ENCODE measurements at places on chromosomes 5 and 9. TPM values are rescaled to one million over a fixed set of nuclear protein-coding genes. Genes with fewer than 3 reads are reported as not detected.
A peak's percentile ranks its signal among the peaks of the same experiment; 100 is the strongest.

DNA sequence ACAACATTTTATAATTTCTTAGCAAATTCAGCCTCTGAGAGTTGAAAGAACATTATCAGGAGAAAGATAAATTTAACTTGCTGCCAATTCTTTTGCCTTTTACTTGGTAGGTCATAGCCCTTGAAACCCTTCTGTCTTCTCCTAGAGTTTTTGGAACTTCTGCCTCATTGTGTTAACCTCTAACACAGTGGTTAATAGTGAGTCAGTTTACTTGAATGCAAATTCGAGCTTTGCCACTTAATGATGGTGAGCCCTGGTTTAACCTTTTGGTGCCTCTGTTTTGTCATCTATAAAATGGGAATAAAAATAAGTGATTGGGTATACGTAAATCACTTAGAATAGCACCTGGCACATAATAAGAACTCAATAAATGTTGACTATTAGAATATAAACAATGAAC, 1.8 kb upstream of the INIP start:
- no peak for DNase-seq

GRCh38 chr5:149999866-150000255, 593 bp downstream of the TIGD6 start:
- no peak for DNase-seq

SGCD gene
- not detected for total RNA-seq

DNA sequence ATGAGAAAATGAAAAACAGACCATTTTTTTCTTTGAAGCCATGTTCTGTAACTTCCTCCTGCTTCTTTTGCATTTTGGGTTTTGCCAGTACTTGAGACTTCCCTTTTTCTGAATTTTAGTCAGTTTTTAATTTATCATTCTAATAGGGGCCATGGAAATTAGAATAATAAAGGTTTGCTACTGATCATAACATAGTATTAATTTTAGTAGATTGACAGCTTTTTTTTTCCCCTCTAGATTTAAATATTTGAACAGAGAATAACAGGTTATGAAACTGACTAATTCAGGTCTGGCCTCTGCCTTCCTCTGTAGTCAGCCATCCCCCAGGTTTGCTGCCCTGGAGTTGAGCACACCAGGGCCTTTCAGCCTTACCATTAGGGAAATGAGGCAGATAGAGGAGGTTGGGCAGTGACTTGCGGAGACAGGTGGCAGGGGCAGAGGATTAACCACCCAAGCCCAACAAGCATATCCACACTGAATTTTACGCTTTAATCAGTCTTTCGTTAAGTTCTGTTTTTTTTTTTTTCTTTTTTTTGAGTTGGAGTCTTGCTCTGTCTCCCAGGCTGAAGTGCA, 80.1 kb upstream of the TNFAIP8 start:
- DNase-seq, result no peak

GRCh38 chr5:945691-946551, 53.2 kb downstream of the TRIP13 start:
- DNase-seq, result no peak

GRCh38 chr9:114898741-114899140, 31.6 kb downstream of the TNFSF8 start:
- peak; percentile 67 for DNase-seq

DNA sequence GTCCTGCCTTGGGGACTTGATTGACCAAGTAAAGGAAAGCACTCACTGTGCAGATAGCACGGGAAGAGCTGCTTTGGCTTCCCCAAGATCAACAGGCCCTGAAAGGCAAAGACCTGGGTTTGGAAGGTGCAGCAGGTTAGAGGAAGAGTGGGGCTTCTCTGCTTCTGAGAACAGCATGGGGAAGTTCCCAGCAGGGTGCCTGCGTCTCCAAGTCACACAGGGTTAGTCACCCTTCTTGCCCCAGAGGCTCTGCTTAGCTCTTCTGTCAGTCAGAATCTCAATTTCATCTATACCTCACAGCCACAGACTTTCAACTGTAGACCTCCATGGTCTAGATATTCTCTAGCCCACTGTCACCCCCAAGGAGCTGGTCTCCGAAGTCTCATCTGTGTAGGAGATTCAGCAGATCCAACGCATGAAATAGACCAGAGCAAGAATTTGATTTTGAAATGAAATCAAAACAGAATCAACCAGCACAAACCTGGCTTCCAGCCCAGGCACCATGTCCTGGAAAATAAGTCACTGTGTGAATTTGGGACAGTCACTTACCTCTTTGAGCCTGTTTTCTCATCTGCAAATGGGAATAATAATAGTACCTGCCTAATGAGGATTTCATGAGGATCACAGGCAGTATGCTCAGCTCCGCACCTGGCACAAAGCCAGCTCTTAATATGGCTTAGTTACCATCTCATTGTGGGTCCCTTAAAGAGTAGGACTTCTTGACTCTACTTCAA, 64.0 kb downstream of the SFXN1 start:
- DNase-seq, result no peak

ZNF883 gene
- not detected for total RNA-seq

SLC36A3 gene
- not detected for total RNA-seq

- no peak for DNase-seq
Measured at GRCh38 chr9:13569602-13570067, 290.1 kb upstream of the MPDZ start.

GRCh38 chr9:100011062-100011681, 87.6 kb downstream of the ERP44 start:
- peak; percentile 10 for DNase-seq

DNA sequence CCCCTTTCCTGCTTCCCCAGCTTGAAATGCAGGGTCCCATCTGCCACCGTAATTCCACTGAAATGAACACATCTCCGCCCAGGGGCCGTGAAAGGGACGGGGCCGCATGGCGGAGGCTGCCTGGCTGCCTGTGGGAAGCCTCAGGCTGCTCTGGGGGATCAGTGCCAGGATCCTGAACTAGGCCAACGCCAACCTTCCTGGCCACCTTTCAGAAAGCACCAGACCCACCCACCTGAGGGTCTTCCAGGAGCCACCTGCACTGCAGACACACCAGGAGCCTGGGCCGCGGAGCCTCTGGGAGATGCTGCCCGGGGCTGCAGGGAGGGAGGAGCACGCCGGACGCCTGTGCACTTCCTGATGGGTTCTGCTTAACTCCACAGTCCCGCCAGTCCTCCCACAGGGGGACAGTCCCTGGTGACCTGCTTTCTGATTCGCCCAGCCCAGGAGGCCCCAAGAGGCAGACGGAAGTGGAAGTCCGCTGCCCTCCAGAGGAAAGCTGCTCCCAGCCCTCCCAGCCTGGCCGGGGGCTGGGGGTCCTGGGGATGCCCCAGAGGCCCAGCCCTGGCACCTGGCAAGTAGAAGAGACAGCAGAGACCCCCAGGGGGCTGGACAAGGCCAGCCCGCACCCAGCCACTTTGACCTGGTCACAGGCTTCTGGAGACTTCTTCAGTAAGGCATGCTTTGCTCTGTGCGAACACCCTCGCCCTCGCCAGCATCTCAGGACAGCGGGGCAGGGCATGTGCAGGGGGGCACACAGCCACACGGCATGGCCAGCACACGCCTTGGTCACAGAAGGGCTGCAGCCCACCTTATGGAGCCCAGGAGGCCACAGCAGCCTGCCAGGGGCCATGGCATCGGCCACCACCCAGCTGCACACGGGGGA, at the start of gene CARD9:
TSS of gene CARD9 (minus strand) at position 370 of the 883 bp plus-strand sequence. CDS start 1,591 bp downstream, outside the sequence.
- no peak for DNase-seq

DNA sequence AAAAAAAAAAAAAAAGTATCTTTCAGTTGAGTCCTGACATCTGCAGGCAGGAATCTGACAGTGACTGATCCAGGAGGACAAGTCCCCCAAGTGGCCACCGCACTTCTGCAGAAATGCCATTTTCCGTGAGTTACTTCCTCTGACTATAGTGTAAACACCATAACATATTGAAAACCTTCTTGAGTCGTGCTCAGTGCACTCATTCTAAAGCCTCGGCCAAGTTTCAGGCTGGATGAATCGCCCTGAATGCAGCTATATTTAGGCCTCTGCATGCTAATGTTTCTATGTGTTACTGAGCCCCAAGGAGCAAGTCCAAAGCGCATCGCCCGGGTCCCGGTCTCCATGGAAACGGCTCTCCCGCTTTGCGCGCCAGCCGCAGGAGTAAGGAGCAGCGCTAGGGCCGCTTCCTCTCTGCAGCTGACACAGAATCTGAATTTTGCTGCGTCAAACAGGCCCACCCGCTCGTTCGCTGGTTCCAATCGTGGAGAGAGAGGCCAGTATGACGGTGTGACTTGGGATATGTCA, 335.4 kb downstream of the MSX2 start:
- DNase-seq, result no peak

GRCh38 chr5:31639481-31640411, 815 bp downstream of the PDZD2 start:
- DNase-seq, result no peak

RPS23 gene
- 3,176 TPM for total RNA-seq

DNA sequence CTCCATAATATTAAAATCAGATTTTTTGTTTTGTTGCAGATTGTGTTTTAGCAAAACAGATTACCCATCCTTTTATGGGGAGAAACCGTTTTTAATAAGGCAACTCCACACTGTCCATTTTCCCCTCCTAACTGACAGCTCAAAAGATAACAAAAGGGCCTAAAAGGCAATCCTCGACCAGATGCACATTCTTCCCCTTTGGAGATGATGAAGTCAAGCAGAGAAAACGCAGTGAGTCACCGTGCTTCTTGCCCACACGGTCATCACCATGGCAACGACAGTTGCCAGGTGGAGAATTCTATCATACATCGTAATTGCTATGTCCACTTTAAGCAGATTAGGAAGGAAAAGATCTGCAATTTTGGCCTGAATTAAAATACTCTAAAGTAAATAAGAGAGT, 96.4 kb downstream of the DIRAS2 start:
- DNase-seq, result no peak

NSMF gene
- 41.5 TPM for total RNA-seq

- DNase-seq, result no peak
Measured at GRCh38 chr5:66143473-66144073, 527 bp upstream of the SREK1 start.

FCN2 gene
- total RNA-seq, result not detected

DNA sequence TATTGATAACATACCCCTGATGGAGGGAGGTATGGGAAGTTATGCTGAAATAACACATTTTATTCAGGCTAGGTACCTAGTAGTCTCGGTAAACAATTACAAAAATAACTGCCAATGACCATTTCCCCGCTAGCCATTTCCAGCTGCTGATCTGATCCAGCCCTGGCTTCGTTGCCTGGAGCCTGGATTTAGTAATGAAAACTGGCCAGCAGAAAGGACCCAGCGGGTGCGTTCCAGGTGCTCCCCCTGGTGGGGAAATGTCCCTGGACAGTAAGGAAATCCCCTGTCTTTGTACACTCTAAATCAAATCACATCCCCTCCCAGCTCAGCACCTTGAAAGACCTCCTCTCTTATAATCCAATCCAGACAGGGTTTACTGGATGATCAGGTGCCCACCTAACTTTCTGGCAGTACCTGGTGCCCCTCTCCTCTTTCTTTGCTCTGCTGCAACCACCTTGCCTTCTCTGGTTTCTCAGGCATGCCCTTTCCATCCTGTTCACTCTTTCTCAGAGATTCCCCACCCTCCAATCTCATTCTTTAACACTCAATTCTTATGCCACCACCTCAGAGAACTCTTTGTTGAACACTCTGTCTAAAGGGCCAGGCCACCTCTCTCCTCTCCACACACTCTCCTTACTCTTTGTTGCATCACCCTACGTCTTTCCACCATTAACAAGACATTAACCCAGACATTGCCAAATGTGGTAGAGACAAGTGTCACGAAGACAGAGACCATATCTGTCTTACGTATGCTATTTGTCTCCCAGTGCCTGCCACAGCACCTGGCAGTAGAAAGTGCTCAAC, 50.1 kb upstream of the SMAD5 start:
- DNase-seq, result peak; percentile 51

ALDOB gene
- not detected for total RNA-seq

- DNase-seq, result no peak
Measured at GRCh38 chr9:76519075-76519835, 60.3 kb downstream of the GCNT1 start.

DNA sequence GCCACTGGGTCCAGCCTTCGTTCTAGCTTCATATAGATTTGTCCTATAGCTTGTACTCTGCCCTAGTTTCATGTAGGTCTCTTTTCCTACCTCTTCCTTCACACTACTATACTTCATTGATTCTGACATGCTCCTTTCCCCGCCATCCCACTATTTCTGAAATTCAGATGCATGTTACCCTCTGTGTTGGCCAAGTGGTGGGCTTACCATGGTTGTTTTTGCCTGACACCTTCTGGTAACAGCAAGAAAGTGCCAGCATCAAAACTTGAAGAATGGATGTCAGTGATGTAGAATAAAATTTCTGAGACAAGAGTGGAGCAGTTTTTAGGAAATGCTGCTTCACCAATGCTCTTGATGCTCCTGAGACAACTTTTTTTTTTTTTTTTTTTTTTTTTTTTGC, 19.5 kb upstream of the SERINC5 start:
- no peak for DNase-seq

DNA sequence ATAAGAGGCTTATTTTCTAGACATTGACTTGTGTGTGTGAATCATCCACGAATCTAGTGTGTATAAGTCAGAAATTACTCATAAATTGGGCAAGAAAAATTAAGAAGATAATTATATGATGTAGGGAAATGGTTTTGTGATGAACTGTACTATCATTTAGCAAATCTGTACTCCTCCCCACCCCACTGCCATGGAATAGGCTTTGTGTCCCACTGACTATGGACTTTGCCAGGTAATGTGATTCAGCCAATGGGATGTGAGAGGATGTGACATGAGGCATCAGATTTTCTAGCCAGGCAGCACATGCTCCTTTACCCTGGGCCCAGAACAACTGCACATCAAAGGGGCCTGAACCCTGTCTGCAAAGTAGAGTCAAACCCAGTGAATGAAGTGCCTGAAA, 406.6 kb downstream of the CTNND2 start:
- no peak for DNase-seq

PCDHB10 gene
- not detected for total RNA-seq

GRCh38 chr5:158414780-158415179, 555.8 kb upstream of the CLINT1 start:
- DNase-seq, result no peak

DNA sequence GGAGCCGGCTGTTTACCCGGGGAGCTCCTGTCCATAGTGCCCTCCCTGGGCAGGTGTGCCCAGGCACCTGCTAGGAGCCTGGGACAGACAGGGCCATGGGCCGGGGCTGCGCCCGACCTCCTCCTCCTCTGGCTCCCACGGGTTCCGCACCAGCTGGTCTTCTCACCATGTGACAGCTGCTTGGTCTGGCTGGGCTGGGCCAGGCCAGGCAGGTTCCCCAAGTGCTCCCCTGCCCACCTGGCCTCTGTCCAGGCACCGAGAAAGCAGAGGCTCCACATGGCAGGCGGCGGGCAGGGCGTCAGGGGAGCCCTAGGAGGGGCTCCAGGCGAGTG, 60.0 kb downstream of the OLFM1 start:
- DNase-seq, result no peak

FREM1 gene
- not detected for total RNA-seq

GRCh38 chr9:90176901-90177300, 465.7 kb downstream of the DIRAS2 start:
- no peak for DNase-seq
